ENCODE measurements at places on chromosomes 2 and 18.

DNA sequence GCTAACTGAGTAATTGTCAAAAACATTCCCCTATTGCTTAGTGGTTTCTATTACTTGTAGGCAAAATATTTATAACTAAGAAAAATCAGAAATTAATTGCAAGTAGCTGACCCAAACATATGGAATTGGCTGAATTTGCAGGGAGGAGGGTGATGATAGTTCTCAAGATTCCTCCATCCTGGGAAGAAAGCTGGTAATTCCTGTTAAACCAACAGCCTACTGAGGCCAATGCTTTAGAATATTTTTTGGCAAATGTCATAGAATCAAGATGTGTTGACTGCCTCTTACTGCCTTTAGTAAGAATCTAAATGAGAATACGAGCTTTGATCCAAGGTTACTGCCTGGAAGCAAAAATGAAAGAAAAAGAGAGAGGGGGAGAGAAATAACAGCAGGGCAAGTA lies 120.0 kb downstream of the COL6A3 start:
- DNase-seq: no peak

- no peak for DNase-seq
These were observed 13.6 kb upstream of the LDAH start for GRCh38 chr2:20836521-20836920.

- no peak for DNase-seq
These were observed 501.7 kb upstream of the TCF4 start for GRCh38 chr18:56089612-56090258.

DNA sequence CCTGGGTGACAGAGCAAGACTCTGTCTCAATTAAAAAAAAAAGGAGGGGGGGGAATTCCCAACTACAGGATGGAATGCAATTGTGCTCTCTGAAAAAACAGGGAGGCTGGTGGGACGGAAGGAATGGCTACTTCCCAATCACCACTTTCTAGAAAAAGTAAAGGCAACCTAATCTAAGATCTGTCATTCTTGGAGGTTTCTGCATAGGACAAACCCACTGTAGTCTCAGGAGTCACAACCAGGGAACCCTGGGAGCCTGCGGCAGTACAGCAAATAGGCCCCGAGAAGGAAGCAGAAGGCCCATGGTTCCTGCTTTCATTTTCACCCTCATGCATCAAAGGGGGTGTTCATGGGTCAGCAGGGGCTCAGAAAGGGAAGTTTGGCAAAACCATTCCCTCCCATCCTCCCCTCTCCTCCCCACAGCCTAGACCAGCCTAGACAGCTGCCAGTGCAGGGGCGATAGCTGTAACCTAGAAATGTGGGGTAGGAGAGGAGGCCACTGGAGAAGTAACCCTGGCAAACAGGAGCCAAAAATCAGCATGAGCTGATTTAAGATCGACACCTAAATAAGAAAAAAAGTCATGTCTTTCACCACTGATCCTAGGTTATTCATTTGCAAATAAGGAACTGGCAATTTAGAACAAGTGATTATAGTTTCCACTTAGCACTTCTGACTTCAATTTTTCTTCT lies 48.0 kb downstream of the TRABD2A start:
- DNase-seq: peak; percentile 12

- no peak for DNase-seq
These were observed 15.2 kb downstream of the LCLAT1 start for GRCh38 chr2:30462131-30462857.

All from activated CD4-positive, alpha-beta T cell treated with anti-CD3 and anti-CD28 coated beads, Interleukin-2, amount 50 U/mL, for 16 hours (primary cell).